ENCODE measurements at places on chromosomes 5 and 9.

DNA sequence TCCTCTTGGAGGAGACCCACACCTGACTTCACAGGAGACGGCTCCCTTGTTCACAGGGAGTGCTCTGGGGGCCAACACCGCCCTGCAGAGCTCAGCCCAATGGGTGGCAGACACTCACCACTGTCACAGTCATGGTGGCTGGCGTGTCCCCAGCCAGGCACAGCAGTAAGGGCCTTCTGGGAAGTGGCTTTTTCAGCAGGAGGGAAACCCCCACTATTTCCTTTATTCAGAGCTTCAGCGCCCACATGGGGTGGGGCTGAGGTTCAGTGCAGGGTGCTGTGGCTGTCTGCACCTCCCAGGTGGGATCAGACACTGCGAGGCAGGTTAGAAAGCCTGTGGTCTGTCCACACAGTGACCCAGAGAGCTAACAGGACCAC lies 3.6 kb upstream of the SNAPC4 start:
- DNase-seq, result peak; percentile 45

DNA sequence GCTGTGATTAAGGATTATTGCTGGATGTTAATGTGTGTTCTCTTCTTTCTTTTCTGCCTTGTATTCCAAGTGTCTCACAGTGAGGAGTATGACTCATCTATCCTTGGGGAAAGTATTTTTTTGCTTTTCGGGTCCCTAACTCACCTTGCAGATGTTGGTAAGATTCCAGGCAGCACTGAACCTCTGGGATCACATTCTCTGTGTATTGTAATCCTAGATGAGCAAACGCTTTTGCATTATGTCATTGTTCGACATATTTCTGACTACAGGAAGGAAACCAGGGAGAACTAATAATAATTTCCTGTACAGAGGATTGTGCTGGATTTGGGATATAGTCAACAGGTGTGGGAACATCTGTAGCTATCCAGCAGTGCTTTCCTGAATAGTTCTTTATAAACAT lies 246.1 kb upstream of the TUT7 start:
- DNase-seq, result no peak

GRCh38 chr9:974996-975739 lies 1.3 kb upstream of the DMRT3 start:
- no peak for DNase-seq

- no peak for DNase-seq
Observed at GRCh38 chr5:107607671-107608345, 62.9 kb downstream of the EFNA5 start.

DNA sequence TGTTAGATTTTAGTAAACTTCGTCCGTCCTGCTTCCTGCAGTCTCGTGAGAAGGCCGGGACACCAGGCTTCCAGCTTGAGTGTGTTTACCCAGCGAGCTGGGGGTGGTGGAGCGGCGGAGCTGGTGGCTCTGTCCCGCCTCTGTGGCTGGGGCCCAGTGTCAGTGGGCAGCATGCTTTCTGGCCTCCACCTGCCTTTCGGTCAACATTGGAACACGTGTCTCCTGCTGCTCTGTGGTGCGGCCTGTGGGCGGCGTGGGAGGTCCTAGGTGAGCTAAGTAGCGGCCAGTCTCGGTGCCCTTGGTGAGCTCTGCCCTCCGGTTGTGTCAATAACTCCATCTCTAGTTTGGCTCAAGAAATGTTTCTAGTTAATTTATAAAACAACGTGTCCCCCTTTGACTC lies 125.9 kb downstream of the GADD45G start:
- no peak for DNase-seq

DNA sequence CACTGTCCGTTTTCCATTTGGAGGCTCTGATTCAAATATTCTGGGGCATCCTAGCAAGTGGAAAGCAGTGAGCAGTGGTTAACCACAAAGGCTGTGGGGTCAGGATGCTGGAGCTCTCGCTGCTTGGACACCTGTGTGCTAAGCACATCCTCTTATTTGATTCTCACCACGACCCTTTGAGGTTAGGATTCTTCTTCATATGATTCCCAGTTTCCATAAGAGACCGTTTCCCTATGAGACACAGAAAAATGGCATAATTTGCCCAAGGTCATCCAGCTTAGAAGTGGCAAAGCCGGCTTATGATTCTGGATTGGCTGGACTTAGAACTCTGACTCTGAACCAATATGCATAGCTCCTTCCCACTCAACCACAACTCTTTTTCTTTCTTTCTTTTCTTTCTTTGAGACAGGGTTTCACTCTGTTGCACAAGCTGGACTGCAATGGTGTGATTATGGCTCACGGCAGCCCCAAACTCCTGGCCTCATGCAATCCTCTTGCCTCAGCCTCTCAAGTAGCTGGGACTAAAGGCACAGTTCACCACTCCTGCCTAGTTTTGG lies 207.7 kb downstream of the TTLL11 start:
- no peak for DNase-seq

GRCh38 chr9:76800901-76801300 lies 36.7 kb downstream of the PCA3 start:
- no peak for DNase-seq

GRCh38 chr5:171813813-171814490 lies 28.3 kb downstream of the SMIM23 start:
- DNase-seq, result no peak

DNA sequence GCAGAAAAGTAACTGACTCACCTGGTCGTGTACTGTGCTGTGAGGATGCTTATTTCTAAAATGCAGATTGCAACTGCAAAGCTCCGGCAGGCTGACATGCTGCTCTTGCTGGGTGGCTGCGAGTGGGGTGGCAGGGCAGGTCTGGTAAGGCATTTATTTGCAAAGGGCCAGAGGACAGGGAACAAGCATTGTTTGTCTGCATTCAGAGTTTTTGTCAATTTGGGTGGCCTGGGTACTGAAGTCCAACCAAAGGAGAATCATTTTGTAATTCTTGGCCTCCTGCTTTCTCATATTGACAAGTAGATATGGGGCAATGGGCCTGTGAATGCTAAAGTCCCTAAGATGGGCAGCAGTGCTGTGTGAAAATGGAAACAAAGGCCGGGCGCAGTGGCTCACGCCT lies at the start of gene C9:
Gene C9 (minus strand): TSS at position 129 of the 400 bp plus-strand sequence. CDS start 31 bp downstream, at position 98.
- DNase-seq, result no peak

DNA sequence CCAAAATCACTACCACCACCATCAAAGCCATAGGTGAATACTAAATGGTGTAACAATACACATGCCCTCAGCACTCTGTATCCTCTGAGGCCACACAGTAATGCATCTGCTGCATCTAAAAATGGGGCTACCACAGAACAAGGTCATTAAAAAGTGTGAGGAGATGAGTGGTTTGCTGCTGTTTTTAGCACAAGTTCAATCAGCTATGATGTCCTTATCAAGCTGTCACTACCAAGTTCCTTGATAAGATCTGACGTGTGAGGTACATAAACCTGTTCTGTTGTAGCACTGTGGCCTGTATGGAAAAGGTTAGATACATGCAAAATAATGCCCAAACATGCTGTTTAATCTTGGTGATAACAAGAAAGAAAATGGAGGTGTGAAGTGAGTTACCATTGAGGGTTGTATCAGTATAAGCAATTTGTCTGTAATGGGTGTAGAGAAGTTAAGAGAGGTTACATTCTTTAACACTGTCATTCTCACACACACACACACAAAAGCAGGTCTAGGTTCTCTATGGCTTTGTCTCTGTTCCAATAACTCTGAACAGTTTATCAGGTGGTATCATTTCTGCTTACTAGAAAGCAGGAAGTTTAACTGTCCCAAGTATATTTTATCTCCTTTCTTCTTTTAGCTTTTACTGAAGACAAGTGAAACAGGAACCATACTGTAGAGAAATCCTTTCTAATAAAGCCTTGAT lies 252.9 kb downstream of the CWC27 start:
- no peak for DNase-seq

- no peak for DNase-seq
Observed at GRCh38 chr9:78035383-78035993, 3.9 kb upstream of the GNAQ start.

- DNase-seq, result no peak
Observed at GRCh38 chr5:156475182-156476157, 148.5 kb downstream of the SGCD start.

GRCh38 chr5:32869216-32869615 lies 158.1 kb downstream of the NPR3 start:
- no peak for DNase-seq

GRCh38 chr9:110192531-110193261 lies 15.3 kb downstream of the C9orf152 start:
- DNase-seq, result no peak

DNA sequence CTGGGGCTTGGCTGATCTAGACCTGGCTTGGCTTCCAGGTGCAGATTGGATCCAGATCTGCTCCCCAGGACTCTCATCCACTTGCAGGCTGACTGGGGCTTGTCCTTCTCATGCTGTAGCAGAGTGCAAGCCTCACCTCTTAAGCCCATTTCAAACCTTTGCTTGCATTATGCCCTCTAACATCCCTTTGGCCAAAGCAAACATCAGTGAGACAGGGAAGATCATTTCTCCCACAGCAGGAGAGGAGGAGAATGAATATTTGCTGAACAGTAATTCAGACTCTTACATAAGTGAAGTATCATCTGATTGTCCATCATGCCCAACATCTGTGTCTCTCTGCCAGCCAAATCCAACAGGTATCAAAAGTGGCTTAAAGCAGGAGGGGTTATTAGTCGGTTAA lies 194.9 kb downstream of the C9orf152 start:
- DNase-seq, result no peak

- no peak for DNase-seq
Observed at GRCh38 chr9:35903049-35903448, 3.0 kb upstream of the HRCT1 start.

GRCh38 chr9:93670208-93671019 lies 94.0 kb downstream of the PHF2 start:
- no peak for DNase-seq

DNA sequence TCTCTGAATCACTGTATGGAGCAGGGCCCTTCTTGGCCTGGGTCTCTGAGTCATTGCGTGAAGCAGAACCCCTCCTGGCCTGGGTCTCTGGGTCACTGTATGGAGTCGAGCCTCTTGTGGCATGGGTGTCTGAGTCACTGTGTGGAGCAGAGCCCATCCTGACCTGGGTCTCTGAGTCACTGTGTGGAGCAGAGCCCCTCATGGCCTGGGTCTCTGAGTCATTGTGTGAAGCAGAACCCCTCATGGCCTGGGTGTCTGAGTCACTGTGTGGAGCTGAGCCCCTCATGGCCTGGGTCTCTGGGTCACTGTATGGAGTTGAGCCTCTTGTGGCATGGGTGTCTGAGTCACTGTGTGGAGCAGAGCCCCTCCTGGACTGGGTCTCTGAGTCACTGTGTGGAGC lies 94.0 kb upstream of the RAPGEF1 start:
- DNase-seq, result no peak

Measured in stimulated activated CD4-positive, alpha-beta T cell treated with anti-CD3 and anti-CD28 coated beads, Interleukin-1b, Interleukin-23, amount 100 ng/mL, for 1 hour (primary cell).